ENCODE measurements at places on chromosomes 3 and 15. TPM values are rescaled to one million over a fixed set of nuclear protein-coding genes. Genes with fewer than 3 reads are reported as not detected.

- DNase-seq: no peak
These were observed 177.9 kb downstream of the WDR72 start for GRCh38 chr15:53581513-53581912.

DNA sequence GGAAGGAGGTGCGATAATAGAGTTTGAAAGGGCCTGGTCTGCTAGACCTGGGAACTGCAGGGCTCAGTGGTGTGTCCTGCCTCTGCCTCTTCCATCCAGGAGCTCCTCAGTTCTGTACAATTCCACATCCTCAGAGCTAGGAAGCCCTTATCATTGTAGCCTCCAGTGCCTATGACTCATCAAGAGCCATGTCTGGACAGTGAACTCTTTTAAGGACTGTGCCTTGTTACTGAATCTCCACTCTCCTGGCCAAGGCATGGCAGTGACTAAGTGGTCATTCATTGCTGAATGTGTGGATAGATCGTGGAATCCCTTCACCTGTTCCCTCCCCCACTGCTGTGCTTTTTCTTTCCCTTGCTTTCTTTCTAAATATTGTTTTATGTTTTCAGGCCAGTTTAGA lies 2.9 kb downstream of the TIMP4 start:
- no peak for DNase-seq

GRCh38 chr15:24761704-24762302 lies 86.2 kb downstream of the NPAP1 start:
- no peak for DNase-seq

- DNase-seq: no peak
These were observed 7.0 kb downstream of the EBLN2 start for GRCh38 chr3:73068419-73068818.

- DNase-seq: no peak
These were observed 67.1 kb downstream of the ADAMTSL3 start for GRCh38 chr15:83721031-83721430.

DNA sequence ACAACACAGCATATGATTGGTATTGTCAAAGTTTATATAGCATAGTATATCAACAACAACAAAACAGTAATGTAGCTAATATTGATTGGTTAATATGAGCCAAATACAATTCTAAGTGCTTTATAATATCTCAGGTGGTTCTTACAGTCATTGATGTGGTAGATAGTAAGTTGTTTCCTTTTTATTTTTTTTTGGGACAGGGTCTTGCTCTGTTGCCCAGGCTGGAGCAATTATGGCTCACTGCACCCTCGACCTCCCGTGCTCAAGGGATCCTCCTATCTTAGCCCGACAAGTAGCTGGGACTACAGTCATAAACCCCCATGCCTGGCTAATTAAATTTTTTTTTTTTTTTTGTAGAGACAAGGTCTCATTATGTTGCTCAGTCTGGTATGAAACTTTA lies 2.7 kb downstream of the RNF13 start:
- no peak for DNase-seq

- DNase-seq: no peak
These were observed 217.7 kb downstream of the MEX3B start for GRCh38 chr15:81828135-81828534.

GRCh38 chr3:46995901-46996562 lies 16.6 kb downstream of the NBEAL2 start:
- DNase-seq: no peak

DNA sequence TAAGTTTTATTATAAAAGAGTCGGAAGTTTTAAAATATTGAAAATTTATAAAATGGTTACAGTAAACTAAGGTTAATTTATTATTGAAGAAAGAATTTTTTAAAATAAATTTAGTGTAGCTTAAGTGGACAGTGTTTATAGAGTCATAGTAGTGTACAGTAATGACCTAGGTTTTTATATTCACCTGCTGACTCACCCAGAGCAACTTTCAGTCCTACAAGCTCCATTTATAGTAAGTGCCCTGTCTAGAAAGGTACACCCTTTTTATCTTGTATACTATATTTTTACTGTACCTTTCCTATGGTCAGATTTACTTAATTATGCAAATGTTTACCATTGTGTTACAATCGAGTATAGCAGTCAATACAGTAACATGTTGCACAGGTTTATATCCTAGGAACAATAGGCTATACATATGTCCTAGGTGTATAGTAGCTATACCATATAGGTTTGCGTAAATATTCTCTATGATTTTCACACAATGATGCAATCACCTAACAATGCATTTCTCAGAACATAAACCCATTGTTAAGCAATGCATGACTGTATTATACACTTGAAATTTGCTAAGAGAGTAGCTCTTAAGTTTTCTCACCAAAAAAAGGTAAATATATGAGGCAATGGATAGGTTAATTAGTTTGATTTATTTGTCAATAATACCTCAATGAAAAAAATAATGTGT lies 106.9 kb upstream of the CD96 start:
- no peak for DNase-seq

- DNase-seq: no peak
These were observed at the start of gene LOXL1 for GRCh38 chr15:73926219-73927002. LOXL1 (plus strand) TSS chr15:73926462; CDS start chr15:73926784, 322 bp downstream.

DNA sequence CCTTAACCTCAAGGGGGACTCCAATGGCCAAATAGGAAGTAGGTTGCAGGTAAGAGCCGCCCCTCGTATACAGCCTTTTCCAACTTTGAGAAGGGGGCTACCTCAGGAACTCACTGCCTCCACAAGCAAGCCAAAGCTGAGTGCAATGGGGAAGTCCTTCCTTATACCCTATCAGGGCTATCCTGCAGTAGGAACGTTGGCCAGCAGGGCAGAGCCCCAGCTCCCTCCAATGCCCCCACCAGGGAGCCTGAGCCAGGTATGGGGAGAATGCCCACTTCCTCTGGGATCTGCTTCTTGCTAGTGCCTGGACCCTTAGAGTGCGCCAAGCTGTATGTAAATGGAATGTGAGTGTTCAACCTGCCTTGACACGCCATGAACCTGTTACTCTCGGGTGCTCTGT lies 16.3 kb downstream of the CACNA2D2 start:
- no peak for DNase-seq

GRCh38 chr3:20064387-20064786 lies 24.1 kb downstream of the KAT2B start:
- no peak for DNase-seq

GABRA5 gene
- 0.25 TPM for total RNA-seq

SELENOK gene
- total RNA-seq: 30.3 TPM

SPATA12 gene
- not detected for total RNA-seq

MINAR1 gene
- total RNA-seq: 0.05 TPM

GOLGA8Q gene
- total RNA-seq: 0.53 TPM

SNRPA1 gene
- 22.2 TPM for total RNA-seq

Measured in left lobe of liver (tissue), 2 donors.